ENCODE measurements at places on chromosomes 12 and 14.

DNA sequence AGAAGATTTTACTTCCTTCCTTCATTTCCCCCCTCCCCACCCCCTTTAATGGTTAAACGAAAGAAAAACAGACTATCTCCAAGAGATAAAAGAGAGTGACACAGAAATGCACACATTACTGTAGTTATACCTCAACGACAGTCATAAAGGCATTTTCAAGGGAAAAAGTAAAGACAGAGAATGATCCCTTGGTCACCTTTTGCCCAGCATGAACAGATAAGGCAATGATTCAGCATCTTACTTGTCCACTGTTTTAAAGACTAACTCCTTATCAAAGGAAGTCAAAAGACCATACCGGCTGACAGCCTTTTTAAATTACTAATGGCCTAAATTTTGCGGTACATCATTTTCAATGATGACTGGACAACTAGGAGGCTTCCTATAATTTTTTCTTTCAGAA lies 326.6 kb downstream of the PAWR start:
- no peak for DNase-seq

- no peak for DNase-seq
Observed at GRCh38 chr12:103833891-103834290, 7.1 kb downstream of the NT5DC3 start.

- no peak for DNase-seq
Observed at GRCh38 chr12:84978921-84979320, 57.2 kb downstream of the TSPAN19 start.

GRCh38 chr12:3920351-3921150 lies 47.4 kb upstream of the PARP11 start:
- peak; percentile 30 for DNase-seq

- DNase-seq, result no peak
Observed at GRCh38 chr12:79938843-79939242, 3.9 kb upstream of the PPP1R12A start.

- DNase-seq, result peak; percentile 60
Observed at GRCh38 chr12:29238822-29239291, 89.8 kb downstream of the FAR2 start.

Data from fibroblast of lung (primary cell).